Stimulated activated CD8-positive, alpha-beta memory T cell treated with anti-CD3 and anti-CD28 coated beads, Interleukin-7, amount 100 ng/mL, for 1 hour (primary cell): ENCODE measurements at places on chromosomes 4 and X.

GRCh38 chr4:16967722-16968121 lies 69.3 kb upstream of the LDB2 start:
- no peak for DNase-seq

GRCh38 chr4:48103483-48104139 lies 30.4 kb downstream of the TXK start:
- DNase-seq = no peak

GRCh38 chrX:119398974-119399771 lies at the start of gene SLC25A43:
Gene SLC25A43 (plus strand): TSS chrX:119399336. CDS start chrX:119399404, 68 bp downstream.
- DNase-seq = no peak

DNA sequence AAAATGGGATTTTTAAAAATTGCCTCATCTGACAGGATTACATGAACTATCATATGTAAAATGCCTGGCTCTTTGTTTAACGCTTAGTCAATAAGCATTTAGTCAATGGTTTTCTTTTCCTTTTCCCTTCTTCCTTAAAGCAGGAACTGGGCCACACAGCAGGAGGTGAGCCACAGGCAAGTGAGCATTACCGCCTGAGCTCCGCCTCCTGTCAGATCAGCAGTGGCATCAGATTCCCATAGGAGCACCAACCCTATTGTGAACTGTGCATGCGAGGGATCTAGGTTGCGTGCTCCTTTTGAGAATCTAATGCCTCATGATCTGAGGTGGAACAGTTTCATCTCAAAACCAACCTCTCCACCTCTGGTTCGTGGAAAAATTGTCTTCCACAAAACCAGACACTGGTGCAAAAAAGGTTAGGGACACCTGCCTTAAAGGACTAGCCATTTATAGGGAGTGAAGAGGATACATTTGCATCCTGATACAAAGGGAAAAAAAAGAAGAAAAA lies 306.1 kb downstream of the FBXW7 start:
- DNase-seq = no peak

- no peak for DNase-seq
These were observed 1228.2 kb upstream of the ADGRL3 start for GRCh38 chr4:59971952-59972351.

GRCh38 chr4:18398661-18399060 lies 377.1 kb upstream of the LCORL start:
- DNase-seq = no peak

DNA sequence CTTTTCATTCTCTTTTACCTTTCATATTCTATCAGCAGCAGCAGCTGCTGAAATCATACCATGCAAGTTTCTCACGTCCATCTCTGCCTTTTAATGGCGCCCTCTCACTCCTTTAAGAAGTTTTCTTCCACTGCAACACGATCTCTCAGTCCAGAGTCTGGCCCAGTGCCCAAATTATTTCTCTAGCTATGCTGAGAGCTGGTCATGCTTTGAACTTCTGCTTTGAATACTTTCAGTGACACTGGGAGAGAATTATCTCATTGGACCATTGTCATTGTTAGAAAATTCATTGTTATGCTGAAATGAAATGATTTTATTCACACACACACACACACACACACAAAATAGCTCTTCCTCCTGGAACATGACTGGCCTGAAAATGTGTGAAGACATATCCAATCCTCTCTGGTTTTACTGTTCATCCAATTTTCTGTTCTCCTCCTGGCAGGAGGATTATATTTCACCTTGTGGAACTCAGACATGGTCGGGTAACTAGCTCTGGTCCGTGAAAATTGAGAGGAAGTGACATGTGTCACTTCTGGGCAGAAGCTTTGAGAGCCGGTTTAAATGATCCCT lies 1.3 kb upstream of the PDHA1 start:
- DNase-seq = no peak

GRCh38 chr4:100569196-100569595 lies 51.4 kb upstream of the EMCN start:
- DNase-seq = no peak

DNA sequence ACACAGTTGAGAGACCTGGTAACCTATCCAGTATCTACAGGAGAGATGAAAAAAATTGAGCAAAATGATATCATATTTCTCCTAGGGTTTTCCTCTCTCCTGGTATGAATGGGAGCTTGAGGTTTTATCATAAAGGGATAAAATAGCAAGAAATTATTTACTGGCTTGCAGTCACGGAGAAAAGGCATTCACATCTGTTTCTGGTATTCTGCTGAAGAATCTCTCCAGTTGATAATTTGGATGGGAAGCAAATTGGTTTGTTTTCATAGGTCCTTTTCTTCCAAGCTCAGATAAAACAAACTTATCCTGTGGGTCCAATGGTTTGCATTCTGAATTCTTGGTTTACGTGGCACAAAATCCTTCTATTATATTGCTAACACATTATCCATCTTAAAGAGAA lies 83.1 kb upstream of the GYPA start:
- no peak for DNase-seq

GRCh38 chrX:107480272-107480671 lies 30.8 kb downstream of the FRMPD3 start:
- DNase-seq = no peak

DNA sequence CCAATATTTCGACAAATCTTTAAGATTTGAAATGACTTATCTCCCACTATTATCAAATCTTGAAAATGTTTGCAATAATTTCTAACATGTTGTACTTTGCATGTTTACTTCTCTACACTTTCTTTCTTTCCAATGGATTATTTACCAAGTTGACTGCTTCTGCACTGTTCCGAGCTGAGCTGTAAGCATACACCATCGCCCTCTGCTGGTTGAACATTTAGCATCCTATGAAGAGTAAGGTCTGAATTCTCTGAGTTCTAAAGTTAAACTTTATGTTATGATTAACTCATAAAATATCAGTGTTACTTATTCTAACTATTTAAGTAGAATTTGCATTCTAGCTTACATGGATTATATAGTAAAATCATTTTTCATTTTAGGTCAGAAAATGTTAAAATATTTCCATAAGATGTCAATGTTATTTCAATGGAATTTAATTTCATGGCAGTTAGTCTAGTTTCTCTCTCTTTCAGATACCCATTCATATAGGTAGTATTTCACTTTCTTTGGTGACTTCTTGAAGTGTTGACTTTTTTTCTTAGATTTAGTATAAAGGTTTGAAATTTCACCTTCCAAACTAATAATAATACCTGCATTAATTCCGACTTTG lies 137.4 kb downstream of the DKK2 start:
- DNase-seq = no peak

DNA sequence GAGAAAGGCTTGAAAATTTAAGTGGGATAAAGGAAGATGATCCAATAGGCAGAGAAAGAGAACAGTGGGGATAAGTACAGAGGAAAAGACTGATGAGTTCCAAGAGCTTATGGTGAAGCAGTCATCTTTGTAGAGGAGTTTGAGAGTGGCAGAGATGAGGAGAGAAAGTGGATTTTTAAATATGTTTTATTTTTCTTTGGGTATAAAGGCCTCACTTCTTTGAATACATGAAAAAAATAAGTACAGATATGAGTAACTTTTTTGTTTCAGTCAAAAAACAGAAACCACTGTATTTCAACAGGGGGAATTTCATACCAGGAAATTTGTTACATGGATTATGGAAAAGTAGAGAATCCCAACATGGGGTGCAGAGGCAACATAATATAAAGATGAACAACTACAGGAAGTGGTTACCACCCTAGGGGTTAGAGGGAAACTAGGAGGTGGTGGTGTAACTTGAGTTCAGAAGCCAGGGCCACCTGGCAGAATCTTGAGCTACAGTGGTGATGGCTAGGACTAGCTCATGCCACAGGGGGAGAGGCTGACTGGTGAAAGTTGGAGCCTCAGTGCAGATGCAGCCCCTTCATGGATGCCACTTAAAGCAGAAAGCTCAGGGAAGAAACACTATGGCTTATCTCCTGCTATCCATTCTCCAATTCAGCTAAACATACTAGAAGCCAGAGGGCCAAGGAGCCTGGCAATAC lies 3.4 kb upstream of the CYBB start:
- no peak for DNase-seq

DNA sequence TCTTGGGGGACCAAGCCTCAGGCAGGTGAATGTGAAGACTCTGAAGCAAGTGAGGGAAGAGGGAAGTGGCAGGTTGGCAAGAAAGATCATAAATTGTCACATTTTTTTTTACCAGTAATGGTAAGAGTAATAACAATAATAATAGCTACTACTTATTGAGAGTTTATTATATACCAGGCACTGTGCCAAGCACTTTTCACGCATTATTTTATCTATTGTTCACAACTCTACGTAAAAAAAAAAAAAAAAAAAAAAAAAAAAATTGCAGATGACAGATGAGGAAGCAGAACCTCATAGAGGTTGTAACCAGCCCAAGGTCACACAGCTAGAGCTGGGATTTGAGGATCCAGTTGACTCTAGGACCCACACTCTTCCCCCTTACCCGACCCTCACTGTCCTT lies 40.9 kb downstream of the TSC22D3 start:
- DNase-seq = no peak

DNA sequence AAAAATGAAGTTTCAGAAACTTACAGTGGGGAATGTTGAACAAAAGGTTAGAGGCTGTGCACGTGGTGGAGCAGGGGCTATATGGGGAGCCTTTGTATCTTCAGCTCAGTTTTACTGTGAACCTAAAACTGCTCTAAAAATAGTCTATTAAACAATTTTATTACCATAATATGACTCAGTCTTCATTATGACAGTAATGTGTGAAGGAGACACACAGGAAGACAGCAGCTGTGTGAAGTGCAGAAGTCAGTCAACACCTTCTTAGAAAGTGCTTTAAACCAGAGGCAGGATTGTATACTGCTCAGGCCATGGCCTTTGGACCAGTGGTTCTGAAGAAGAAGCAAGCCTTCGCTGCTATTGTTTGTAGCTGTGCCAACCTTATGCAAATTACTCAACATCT lies 89.7 kb downstream of the ARHGAP10 start:
- no peak for DNase-seq

DNA sequence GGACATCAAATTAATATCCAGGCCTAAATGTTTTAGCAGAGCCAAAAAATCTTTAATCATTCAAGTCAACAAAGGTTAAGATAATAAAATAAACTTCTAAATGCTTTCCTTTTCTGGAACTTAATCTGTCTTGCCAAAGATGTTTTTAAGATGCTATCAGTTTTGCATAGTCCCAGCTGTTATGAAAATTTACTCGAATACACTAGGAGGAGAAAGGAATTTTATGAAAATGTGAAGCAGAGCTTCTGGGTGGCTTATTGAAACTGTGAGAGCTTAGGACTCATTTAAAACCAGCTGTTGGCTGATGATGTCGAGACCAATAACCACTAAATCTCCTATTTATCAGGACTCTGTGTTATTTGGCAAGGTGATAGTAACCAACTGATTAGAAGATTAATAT lies 202.2 kb upstream of the ETNPPL start:
- no peak for DNase-seq

DNA sequence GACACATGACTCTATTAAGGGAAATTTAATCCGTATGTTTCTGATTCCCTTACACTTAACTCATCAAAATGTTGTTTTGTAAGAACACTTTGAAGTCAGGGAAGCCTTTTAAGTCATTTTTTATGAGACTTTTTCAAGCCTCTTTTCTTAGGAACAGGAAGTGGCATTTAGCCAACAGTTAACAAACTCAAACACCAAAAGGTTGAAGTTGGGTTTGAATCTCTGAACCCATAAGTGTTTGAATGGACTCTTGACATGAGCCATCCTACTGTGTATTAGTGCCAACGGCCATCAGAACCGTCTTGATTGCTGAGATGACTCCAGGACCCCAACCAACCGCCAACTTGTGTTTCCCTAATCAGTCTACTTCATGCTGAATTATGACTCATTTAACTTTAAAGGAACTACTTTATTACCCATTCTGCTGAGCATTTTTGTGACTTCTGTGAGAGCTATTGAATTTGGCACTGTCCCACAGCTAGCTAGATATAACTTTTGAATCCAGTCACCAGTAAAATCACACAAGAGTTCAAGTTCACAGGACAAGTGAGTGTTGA lies 209.1 kb upstream of the FAT1 start:
- no peak for DNase-seq

- no peak for DNase-seq
These were observed 41.0 kb upstream of the CDKN2AIP start for GRCh38 chr4:183403486-183403885.

DNA sequence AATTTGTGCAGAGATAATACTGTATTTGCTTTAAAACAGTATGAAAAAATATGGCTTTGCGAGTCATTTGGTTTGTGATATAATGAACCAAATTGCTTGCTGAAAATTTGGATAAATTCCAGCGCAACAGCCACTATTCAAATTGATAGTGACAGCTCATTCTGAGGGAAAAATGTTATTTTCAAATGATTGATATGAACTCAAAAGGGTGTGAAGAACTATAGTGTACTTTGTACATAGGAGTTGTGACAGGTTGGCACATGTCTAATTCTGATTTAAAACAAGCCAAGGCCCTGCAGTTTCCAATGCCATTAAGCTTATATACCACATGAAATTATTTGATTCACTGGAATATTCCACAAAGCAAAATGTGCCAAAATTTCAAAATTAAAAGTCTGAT lies 1628.9 kb upstream of the AGA start:
- DNase-seq = no peak

- DNase-seq = no peak
These were observed 4.7 kb upstream of the LRAT start for GRCh38 chr4:154739111-154739510.

- DNase-seq = no peak
These were observed 32.3 kb downstream of the AFF1 start for GRCh38 chr4:86967073-86967472.

DNA sequence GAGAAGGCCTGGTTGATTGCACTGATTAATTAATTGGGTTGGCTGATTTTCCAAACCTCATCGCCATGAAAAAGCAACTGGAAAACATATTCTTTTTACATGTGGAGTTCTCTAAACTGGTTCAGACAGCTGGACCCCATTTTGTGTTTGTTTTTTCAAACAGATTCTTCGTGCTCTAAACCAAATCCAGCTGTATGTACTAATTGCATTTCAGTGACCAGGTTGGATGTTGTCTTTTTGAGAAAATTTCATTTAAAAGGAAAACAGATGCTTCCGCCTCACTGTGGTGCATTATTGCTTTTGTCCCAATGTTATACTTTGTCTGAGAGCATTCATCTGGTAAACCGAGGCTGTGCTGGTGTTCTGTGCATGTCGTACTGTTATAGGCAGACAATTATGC lies 67.8 kb upstream of the LNX1 start:
- no peak for DNase-seq

- DNase-seq = no peak
These were observed 932.6 kb downstream of the C4orf33 start for GRCh38 chr4:130028552-130028951.

GRCh38 chr4:110106931-110107296 lies 91.5 kb downstream of the ELOVL6 start:
- DNase-seq = no peak

GRCh38 chrX:96861218-96861617 lies 22.5 kb upstream of the RPA4 start:
- DNase-seq = no peak

GRCh38 chr4:52715255-52715897 lies 35.8 kb downstream of the ERVMER34-1 start:
- no peak for DNase-seq

DNA sequence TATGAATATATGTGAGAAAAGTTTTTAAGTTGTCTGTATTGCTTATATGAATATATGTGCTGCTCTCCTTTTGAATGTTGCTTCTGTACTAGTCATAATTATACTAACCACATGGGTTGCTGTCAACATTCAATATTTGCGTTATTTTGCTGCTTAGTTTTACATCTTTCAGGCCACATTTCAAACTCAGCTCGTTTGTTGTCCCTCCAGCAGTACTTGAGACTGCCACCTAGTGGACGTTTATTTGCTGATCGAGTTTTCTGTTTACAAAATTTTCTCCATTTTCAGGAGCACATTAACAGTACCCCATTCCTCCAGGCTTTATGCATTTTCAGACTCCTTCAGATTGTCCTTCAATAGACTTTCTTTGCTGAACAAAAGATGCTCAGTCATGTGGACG lies 75.8 kb downstream of the NUDT11 start:
- no peak for DNase-seq
